Fibroblast of lung (primary cell): ENCODE measurements at places on chromosomes 1 and 21.

GRCh38 chr1:161989786-161990185 is 33.9 kb downstream of the OLFML2B start:
- no peak for DNase-seq

GRCh38 chr1:111735321-111735720 is 3.9 kb downstream of the INKA2 start:
- DNase-seq, result peak; percentile 43

DNA sequence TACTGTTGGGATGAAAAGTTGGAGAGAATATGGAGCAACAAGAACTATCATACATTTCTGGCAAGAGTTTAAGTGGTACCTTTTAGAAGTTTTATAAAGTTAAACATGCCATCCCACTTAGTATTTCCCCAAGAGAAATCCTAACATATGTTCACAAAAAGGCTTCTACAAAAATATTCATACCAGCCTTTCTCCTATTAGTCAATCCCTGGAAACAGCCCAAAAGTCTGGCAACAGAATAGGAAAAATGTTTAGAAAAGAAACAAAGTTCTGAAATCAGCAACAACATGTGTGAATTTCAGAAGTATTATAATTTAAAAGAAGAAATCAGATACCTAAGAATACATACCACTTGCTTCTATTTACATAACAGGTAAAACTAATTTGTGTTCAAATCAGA is 271.0 kb downstream of the DSCAM start:
- no peak for DNase-seq

- no peak for DNase-seq
Observed at GRCh38 chr1:94105957-94106529, 14.9 kb downstream of the ABCA4 start.

DNA sequence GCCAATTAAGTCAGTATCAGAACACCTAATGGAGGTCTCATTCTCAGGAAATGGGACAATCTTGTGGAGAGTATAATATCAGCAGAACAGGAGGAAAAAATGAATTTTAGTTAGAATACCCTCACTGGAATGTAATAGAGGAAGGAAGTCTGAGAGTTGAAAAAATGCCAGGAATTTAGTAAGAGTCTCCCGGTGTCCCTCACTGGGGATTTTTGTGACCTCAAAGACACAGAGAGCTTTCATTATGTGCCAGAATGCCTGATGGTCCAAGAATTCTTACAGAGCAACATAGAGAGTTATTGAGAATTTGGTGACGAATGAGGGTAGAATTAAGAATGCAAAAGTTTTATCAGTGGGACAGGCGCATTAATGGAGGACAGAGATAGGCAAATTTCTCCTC is 443.5 kb upstream of the B3GALT2 start:
- DNase-seq, result peak; percentile 25

- peak; percentile 73 for DNase-seq
Observed at GRCh38 chr1:219784660-219785381, 143.5 kb downstream of the SLC30A10 start.

GRCh38 chr1:79652426-79652825 is 645.9 kb upstream of the ADGRL4 start:
- no peak for DNase-seq

- DNase-seq, result no peak
Observed at GRCh38 chr1:159704481-159704880, 9.9 kb downstream of the CRP start.

- DNase-seq, result peak; percentile 71
Observed at GRCh38 chr1:100038660-100039287, 69.0 kb downstream of the SLC35A3 start.

DNA sequence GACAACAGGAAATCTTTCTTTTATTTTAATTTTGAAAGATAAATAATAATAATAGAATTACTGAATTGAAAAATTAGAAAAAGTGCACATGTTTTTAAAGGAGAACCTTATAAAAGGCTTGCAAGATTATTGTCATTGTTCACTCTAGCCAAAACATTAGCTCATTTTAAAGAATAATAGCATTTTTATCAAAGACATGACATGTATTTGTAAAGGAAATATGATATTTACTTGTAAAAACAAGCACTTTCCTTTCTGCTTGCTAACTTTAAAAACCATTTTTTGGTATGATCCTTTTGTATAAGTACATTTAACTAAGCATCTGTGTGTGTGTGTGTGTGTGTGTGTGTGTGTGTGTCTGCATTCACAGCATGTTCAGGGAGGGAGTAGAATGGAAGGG is 156.3 kb upstream of the C1orf87 start:
- DNase-seq, result no peak

DNA sequence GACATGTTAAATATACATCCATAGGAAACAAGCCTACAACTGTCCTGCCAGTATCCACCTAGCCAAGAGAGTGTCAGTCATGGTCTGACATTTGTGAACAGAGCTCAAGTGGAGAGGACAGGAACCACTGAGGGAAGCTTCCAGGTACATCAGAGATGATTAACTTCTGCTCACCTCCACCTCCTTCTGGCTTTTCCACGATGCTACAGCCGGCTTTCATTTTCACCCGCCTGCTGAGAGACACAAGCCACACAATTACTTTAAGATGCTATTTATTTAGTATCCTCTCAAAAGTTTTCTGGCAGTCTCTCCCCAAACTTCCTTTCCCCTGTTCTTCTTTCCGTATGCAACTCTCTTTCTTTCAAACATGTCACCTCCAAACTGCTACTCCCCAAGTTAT is 2.1 kb downstream of the ETV3 start:
- DNase-seq, result no peak

GRCh38 chr1:201636510-201636971 is 97.6 kb downstream of the NAV1 start:
- peak; percentile 80 for DNase-seq

- no peak for DNase-seq
Observed at GRCh38 chr1:112982853-112983536, 27.0 kb upstream of the SLC16A1 start.

GRCh38 chr1:115219927-115220326 is 118.1 kb downstream of the NGF start:
- no peak for DNase-seq

DNA sequence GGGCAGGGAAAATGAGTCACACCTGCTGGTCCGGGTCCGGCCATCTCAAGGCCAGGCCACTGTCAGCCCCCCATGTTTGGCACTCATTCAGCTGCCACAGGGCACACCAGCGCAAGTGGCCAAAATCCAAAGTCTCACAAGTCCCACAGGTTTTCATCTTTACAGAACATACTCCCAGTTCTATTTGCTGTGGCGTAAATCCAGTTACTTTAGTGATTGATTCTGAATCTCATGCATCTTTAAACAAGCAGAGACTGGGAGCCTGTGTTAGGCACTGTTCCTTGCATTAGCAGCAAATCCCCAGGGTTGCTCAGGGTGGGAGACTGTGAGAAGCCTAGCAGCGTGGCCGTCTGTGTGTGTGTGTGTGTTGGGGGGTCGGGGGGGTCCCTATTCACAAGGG is 1.1 kb upstream of the SLC2A5 start:
- DNase-seq, result no peak

DNA sequence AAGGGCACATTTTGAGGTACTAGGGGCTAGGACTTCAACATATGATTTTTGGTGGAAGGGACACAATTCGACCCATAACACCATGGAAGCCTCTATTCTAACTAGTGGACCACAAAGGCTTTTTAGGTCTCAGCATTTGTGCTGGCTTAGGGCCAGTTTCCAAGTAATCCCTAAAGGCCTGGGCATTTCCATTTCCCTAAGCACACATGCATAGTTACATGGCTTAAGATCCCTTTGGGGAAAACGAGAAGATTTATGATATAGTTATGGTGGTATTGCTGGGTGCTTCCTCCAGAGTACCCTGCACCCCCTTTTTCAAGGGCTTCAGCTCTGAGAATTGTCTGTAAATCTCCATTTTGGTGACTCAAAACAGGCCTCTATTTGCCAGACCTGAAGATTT is 28.2 kb upstream of the TMEM54 start:
- no peak for DNase-seq

GRCh38 chr1:101044749-101045148 is 19.2 kb upstream of the DPH5 start:
- DNase-seq, result no peak

GRCh38 chr1:24910751-24911650 is 19.1 kb downstream of the RUNX3 start:
- peak; percentile 52 for DNase-seq

GRCh38 chr1:117368116-117369108 is 1.2 kb downstream of the MAN1A2 start:
- no peak for DNase-seq

DNA sequence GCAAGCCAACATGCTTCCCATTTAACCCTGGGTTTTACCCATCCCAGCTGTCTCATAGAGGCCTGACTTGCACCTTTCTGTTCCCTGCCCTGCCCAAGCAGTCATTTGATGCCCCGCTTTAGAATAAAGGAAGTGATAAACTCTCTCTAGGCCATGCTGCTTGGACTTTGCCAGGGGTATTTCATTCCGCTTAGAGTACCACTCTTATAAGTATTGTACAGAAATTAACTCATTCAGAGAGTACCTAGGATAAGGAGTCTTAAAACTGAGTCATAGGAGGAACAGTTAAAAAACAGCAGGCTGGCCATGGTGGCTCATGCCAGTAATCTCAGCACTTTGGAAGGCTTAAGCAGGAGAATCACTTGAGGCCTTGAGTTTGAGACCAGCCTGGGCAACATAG is 21.0 kb upstream of the LYST start:
- DNase-seq, result no peak

DNA sequence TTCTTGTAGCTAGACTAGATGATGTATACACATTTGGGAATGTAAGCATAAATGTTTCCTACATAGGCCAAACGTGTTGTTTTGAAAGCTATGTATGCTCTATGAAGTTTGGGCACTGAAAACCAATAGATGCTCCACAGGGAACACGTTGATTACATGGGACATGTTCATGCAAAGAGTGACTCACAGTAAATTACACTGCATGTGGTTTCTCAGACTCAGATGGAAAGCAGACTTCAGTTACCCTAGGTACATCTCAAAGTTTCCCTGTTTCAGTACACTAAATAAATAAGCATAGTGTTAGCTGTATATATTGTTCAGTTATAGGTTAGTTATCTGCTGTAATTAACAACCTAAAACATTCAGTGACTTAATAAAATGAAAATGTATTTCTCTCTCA is 301.9 kb upstream of the RUNX1 start:
- no peak for DNase-seq

DNA sequence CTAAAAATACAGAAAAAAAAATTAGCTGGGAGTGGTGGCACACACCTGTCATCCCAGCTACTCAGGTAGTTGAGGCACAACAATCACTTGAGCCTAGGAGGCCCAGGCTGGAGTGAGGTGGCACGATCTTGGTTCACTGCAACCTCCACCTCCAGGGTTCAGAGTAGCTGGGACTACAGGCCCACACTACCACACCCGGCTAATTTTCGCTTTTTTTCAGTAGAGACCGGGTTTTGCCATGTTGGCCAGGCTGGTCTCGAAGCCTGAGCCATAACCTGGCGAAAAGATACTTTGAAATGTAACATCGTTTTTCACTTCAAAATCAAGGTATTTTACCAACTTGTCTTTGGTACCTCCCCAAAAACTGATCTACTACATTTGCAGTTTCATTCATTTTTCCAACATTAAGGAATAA is 6.1 kb downstream of the GAS5 start:
- no peak for DNase-seq

DNA sequence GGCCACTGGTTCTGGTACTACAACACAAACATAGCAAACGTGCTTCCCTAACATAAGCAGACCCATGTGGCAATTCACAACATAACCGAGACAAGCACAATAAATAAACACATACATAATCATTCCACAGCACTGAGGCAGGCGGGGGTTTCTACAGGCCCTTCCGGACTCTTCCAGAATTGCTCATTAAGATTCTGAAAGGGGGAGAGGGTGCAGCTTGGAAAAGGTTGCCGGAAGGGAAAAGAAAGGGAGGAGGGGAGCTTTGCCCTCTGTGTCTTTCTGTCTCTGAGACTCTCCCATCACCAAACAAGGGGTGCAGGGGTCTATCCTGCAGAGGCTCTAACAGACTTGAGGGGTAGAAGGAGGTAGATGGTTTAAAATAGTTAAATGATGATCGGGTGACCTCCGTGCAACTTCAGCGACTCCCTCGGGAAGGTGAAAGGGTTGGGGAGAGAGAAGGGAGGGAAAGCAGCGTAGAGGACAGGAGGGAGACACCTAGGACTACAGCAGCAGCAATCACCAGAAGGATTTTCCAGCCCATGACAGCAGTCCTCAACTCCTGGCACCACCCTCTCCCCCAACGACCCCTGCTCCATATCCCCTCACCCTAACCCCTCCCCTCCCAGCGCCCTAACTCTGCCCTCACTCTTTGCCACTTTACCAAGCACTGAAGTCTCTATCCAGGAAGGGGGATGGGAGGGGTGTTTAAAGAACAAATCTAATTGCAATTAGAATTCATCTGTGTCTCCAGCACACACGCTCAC is 365.5 kb upstream of the ESRRG start:
- DNase-seq, result peak; percentile 30

GRCh38 chr1:246544001-246544400 is 22.1 kb downstream of the TFB2M start:
- no peak for DNase-seq

GRCh38 chr1:194295685-194296084 is 1109.3 kb upstream of the B3GALT2 start:
- peak; percentile 55 for DNase-seq

DNA sequence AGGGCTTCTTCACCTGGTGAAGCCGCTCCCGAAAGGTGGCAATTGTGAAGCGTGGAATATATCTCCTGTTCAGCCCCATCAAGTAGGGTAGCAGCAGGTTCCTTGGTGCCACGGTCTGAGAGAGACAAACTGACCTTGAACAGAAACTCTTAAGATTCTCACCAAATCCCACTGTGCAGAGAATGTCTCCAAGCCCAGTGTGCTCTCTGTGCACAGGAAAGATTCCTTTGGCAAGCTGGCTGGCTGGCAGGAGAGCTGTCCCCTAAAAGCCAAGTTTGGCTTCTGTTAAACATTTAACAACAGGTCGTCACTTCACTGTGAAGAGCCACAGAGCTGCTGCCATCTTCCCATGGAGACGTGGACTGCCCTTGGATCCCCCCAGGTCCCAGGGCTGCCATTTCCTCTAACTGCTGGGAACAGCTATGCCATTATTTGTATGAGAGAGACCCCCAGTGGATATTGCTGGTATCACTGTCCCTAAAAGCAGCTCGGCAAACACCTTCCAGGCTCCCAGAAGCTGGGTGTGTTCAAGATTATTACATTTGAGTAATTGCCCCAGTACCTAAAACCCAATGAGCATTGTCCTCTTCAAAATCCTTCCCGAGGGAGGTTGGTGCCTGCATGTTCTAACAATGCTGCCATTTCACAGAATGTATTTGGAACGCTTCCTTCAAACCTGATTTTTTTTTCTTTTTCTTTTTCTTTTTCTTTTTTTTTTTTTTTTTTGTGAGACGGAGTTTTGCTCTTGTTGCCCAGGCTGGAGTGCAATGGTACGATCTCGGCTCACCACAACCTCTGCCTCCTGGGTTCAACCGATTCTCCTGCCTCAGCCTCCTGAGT is 71.8 kb downstream of the CD58 start:
- DNase-seq, result peak; percentile 74

- no peak for DNase-seq
Observed at GRCh38 chr1:180848191-180848590, 64.5 kb upstream of the KIAA1614 start.
